Lung microvascular endothelial cell (primary cell): ENCODE measurements at places on chromosomes 5 and 9. TPM values are rescaled to one million over a fixed set of nuclear protein-coding genes. Genes with fewer than 3 reads are reported as not detected.

DNA sequence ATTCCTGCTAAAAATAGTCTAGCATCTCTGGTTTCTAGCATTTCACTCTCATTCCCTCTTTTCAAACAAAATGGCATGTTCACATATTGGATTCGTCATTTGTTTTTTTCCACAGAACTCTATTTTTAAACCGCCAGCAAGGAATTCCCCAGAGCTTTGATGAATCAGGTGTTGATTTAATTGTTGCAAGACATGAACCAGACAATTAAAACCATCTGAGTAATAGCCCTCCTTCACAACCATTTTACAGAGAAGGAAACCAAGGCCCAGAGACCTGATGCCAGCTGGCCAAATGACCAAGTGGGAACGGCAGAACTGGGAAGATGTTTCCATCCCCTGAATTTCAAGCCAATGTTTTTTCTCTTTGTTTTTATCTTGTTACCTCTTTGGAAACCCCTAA is 167.0 kb downstream of the CAAP1 start:
- no peak for DNase-seq

- no peak for DNase-seq
Observed at GRCh38 chr9:36128349-36128748, 8.2 kb upstream of the GLIPR2 start.

DNA sequence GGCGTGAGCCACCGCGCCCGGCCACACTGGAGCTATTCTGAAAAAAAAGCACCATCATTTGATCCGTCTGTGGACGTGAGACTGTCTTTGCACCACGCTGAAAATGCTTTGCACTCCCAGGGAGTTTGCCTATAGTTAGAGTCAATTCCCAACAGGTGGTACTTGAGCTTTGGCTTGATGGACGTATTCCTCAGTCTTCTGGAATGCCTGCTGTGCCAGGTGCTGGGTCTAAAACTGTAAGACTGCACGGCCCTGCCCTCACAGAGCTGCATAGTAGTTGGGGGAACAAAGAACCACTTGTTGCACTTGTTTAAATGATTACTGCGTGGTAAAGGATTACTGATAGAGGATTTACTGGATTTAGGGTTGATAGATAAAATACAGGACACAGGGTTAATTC is 3.4 kb upstream of the CCNO start:
- DNase-seq = no peak

GRCh38 chr9:73643379-73644013 is 491.8 kb downstream of the ANXA1 start:
- DNase-seq = no peak

GRCh38 chr9:89821081-89821480 is 216.3 kb downstream of the GADD45G start:
- no peak for DNase-seq

- DNase-seq = no peak
Observed at GRCh38 chr9:70517926-70518610, 103.6 kb upstream of the KLF9 start.

DNA sequence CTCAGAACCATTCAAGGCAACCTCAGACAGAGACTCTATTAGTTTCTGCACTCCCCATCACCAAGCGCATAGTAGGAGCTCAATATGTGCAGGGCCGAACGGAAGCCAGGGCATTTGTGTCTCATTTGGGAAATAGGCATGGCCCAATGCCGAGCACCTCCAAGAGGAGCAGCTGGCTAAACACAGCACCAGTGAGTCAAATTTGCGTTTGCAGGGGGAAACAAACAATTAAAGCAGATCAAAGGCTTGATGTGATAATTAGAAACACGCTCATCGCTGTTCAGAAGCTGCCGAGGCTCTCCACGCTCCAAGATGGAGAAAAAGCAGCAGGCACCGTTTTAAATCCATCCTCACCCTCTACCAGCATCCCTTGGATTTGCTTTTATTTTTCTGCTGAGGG is 225.3 kb downstream of the AGTPBP1 start:
- no peak for DNase-seq

DNA sequence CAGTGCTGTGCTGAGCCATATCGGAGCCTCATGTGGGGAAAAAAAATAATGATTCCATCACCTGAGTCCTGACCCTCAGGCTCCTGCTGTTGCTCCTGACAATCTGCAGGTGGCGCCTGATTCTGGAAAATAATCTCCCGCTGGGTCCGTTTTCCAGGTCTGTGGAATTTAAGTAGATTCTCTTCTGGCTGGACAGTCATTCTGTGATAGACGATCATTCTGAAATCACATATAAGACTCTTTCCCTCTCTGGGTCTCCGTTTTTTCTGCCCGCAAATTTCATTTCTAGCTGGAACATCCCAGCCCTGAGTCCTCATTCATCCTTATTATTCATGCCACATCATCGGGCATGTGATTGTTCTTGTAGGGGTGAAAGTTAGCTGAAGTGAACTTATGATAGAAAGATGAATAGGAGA is 22.1 kb upstream of the STXBP1 start:
- peak; percentile 78 for DNase-seq

DNA sequence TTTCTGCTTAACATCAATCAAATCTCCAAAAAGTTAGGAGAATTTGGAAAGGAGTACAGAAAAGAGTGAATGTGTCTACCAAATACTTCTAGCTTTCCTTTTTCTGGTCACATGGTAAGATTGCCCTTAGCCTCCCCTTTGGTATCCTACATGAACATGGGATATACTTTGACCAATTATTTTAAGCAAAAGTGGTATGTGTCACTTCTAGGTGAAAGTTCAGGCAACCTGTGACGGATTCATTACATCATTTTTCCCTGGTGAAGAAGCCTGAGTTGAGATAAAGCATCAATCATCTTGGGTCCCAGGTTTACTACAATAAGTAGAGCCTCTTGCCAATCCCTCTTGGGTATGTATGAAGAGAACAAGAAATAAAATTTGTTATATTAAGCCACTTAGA is 419.2 kb downstream of the PDE4D start:
- no peak for DNase-seq

DNA sequence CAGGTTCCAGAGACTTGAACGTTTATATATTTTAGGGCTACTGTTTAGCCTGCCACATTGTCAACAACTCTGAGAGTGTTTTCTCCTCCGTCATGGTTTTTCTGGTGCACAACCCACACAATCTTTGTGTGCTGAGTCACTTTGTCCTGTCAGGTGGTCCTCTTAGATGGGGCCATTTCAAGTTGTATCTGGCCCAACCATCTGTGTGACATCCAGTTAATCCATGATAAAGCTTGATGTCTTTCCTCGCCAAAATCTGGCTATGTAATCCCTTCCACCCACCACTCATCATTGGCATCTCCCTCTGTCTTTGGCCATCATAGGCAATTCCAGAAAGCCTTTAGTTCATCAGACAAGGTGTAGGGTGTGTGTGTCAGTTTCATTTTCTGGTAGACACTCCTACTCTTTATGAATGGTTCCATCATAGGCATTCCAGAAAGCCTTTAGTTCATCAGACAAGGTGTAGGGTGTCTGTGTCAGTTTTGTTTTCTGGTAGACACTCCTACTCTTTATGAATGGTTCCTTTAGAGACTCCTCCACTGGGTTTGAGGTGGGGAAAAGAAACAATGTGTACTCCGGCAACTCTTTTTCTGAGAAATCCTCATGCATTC is 282.0 kb upstream of the ACTBL2 start:
- no peak for DNase-seq

- DNase-seq = no peak
Observed at GRCh38 chr5:111932199-111932598, 175.2 kb upstream of the NREP start.

DNA sequence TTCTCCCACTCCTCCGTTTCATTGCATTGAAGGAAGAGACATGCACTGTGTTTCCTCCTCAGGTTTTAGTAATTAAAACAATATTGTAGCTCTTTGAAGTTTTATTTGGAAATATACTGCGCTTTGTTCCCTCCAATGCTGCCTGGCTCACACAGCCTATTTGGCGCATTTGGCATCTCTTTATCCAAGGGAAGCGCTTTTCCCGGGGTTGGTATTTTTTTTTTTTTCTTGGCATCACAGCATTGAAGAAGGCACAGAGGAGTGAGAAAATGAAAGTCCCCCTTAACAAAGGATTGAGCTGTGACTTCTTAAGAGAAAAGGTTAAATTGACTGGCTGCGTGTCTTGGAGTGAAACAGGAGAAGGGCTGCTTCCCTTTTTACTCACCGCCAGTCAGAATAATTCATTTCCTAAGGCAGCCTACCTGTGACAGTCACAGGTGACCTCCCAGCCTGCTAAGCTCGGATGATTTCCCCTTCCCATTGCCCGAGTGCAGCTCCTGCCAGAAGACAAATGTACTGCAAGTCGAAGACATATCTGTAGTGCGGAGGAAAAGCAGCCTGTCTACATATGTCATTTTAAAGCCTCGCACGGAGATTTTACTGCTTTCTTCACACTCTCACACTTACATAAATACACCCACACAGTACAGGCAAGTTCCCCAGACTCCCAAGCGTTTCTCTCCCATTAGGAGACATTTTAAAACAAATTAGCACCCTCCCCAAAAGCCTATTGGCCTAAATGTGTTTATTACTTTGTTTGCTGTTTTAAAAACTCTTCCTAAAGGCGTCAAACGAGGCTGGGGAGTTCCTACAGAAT is 665.5 kb upstream of the ZNF608 start:
- DNase-seq = peak; percentile 37

GRCh38 chr5:126139086-126139485 is 284.1 kb upstream of the GRAMD2B start:
- no peak for DNase-seq

GRCh38 chr5:88676637-88677375 is 206.2 kb downstream of the MEF2C start:
- no peak for DNase-seq

- peak; percentile 6 for DNase-seq
Observed at GRCh38 chr9:70013598-70014196, 30.0 kb upstream of the MAMDC2 start.

DNA sequence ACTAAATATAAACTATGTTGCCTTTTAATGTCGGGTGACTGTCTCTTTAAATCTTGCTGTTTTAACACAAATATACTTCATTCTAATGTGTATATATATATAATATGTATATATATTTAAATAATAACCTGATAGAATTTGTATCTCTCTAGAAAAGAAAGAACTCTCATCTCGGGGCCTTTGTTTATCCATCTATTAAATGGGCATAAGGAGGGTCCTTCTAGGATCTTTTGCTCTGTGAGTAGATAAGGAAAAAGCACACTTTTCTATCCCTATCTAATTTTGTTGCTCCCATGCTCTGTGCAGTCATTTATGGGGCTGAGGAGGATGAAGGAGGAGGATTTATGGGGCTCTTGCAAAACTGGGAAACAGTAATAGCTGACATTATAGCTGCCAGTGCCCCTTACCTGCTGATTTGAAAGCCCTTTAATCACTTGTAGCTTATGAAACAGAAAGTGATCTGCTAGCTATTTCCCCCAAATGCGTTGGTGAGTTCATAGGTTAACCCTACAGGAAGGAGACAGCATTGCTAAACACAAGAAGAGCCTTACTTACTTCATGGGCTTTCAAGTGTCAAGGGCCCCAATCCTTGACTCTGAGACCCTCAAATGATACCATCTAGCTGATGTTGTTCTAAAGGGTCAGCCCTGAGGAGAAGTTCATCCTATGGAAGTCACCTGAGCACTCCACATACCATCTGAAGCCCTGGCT is 5.8 kb upstream of the PPARGC1B start:
- DNase-seq = no peak

GRCh38 chr5:39262981-39263380 is 43.6 kb upstream of the FYB1 start:
- no peak for DNase-seq

SRA1 gene
- total RNA-seq = 16.3 and 20.6 TPM in 2 replicates

CCDC69 gene
- 0.99 and 2.4 TPM in 2 replicates for total RNA-seq

TYRP1 gene
- total RNA-seq = 2.0 and 2.2 TPM in 2 replicates

ZNG1A gene
- 10.7 and 20.9 TPM in 2 replicates for total RNA-seq

LEAP2 gene
- under 0.01 TPM in 1 of 2 replicates, not detected in the other for total RNA-seq

EMB gene
- under 0.01 TPM in 2 replicates for total RNA-seq

ANKRD18B gene
- under 0.01 and 0.22 TPM in 2 replicates for total RNA-seq

FGD3 gene
- not detected in 2 replicates for total RNA-seq
